ENCODE measurements at places on chromosomes 5 and 9. TPM values are rescaled to one million over a fixed set of nuclear protein-coding genes. Genes with fewer than 3 reads are reported as not detected.

The SET gene
- 503 TPM for total RNA-seq

The EPB41L4B gene
- total RNA-seq = 1.5 TPM

DNA sequence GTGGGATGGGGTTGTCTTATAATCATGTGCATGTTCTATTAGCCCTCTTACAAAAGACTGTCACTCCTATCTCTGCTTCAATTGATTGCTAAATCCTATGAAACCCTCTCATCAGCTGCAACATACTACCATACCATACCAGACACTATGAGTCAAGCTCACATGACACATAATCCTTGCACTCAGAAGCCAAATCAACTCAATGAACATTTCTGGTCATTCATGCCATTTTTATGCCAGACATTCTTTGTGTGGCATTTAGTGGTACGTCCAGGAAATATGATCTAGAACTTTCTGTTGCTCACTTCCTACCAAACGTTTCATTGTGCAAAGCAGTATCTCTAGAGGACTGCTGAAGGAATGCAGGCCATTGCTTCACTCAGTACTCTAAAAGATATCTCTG is 159.2 kb upstream of the GNA14 start:
- H3K27me3 ChIP-seq = no peaks in the 10 kb centered on the region
- H3K27ac ChIP-seq = no peak overlapping the region
- H3K4me3 ChIP-seq = no peak overlapping the region
- H3K4me1 ChIP-seq = peaks cover 4% of the 10 kb centered on the region

GRCh38 chr9:94128580-94128979 is 44.3 kb downstream of the PTPDC1 start:
- no peaks in the 10 kb centered on the region for H3K27me3 ChIP-seq
- no peak for DNase-seq
- H3K4me3 ChIP-seq = no peak overlapping the region

GRCh38 chr5:169545762-169546161 is 37.8 kb upstream of the SPDL1 start:
- no peaks in the 10 kb centered on the region for H3K36me3 ChIP-seq
- peak; percentile 75 for DNase-seq
- H3K27me3 ChIP-seq = no peaks in the 10 kb centered on the region
- H3K27ac ChIP-seq = no peak overlapping the region
- H3K4me1 ChIP-seq = peaks cover 2% of the 10 kb centered on the region

The CCL21 gene
- not detected for total RNA-seq

DNA sequence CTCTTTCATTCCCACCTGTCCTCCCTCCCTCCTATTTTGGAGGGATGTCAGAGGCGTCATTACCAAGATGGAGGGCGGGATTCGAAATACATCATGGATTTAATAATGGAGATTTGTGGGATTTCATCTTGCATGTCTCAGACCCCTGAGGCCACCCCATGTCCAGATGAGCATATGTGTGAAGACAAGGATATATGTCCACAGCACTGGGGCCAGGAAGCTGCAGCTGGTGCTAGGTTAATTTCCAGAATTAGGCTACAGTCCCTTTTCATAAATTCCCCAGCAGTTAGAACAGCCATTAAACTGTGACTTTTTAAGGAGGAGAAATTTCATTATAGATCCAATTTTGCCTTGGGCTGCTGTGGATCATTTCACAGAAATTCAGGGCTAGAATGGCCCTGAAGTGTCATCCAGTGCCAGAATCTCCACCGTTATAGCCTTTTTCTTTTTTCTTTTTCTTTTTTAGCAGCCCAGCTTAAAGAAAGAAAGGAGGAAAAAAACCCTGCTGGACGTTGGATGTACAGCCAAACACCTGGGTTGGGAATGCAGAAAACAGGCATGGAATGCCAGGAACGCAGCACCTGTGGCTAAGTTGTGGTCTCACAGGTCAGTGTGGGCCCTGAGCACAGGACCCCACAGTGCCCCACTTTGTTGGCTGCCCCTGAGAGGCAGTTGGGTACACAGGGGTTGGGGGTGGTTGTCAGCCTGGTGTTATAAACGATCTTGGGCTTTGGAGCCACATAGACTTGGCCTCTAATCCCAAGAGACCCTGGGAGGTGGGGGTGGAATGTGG is 50.2 kb upstream of the CXCL14 start:
- H3K4me1 ChIP-seq = no peaks in the 10 kb centered on the region
- H3K4me3 ChIP-seq = no peak overlapping the region
- no peak overlapping the region for H3K27ac ChIP-seq
- H3K27me3 ChIP-seq = no peaks in the 10 kb centered on the region
- no peaks in the 10 kb centered on the region for H3K36me3 ChIP-seq

DNA sequence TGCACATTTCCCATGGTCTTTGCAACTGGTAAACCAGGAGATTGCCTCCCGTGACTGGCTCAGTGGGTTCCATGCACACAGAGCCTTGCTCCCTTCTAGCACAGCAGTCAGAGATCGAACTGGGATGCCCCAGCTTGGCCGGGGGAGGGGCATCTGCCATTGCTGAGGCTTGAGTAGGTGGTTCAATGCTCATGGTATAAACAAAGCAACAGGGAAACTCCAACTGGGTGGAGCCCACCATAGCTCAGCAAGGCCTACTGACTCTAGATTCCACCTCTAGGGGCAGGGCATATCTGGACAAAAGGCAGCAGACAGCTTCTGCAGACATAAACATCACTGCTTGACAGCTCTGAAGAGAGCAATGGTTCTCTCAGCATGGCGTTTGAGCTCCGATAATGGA is 67.0 kb upstream of the PPP1R2B start:
- no peak overlapping the region for H3K4me3 ChIP-seq
- no peak for DNase-seq
- no peak overlapping the region for H3K27ac ChIP-seq
- no peaks in the 10 kb centered on the region for H3K27me3 ChIP-seq

DNA sequence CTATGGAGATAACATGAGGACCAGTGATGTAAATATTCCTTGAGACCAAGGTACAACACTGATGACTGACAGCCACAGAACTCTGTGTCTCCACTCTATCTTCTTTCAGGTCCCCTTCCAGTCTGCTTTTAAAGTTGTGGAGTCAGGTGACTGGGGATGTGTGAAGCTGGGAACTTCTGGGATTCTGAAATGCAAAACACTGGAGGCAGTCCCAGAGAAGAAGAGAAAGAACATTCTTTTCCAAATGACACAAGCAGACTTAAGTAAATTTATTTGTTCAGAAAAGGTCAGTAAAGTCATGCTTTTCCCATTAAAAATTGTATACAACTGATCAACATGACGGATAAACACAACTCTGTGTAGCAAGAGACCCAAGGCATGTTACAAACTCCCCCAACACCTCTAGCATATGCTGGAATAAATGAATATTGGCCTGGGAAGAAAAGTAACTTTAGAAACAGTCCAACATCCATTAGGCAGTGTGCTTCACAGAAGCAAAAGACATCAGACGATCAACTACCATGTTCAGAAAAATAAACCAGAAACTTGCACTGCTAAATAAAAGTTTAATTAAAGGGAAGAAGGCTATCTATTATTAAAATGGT is 92.4 kb upstream of the IFNK start:
- H3K27ac ChIP-seq = no peak overlapping the region
- DNase-seq = no peak
- H3K4me3 ChIP-seq = no peak overlapping the region
- no peaks in the 10 kb centered on the region for H3K4me1 ChIP-seq

DNA sequence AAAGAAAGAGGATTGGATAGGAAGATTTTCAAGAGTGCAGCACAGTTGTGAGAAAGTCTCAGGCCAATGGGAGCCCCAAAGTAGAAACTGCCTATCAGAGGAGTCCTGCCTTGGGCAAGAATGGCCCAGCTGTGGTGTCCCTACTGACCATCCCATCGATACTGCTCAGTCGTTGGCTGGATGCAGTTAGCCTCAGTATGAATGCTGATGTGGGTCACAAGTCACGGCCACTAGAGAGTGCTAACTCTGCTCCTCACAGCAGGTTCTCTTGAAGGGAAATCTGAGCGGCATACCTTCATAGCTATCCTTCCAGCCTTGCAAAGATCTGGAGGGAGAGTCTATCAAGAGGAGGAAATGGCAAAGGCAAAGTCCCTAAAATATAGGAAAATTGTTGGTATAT is 11.6 kb upstream of the CETN3 start:
- DNase-seq = peak; percentile 12
- H3K27ac ChIP-seq = no peak overlapping the region
- H3K4me3 ChIP-seq = no peak overlapping the region

The PLPPR1 gene
- not detected for total RNA-seq

GRCh38 chr5:1505506-1506241 is 18.1 kb downstream of the LPCAT1 start:
- H3K27me3 ChIP-seq = no peaks in the 10 kb centered on the region
- no peak overlapping the region for H3K27ac ChIP-seq
- H3K36me3 ChIP-seq = peaks cover 9% of the 10 kb centered on the region
- H3K4me3 ChIP-seq = no peak overlapping the region

The SLC45A2 gene
- total RNA-seq = under 0.01 TPM

DNA sequence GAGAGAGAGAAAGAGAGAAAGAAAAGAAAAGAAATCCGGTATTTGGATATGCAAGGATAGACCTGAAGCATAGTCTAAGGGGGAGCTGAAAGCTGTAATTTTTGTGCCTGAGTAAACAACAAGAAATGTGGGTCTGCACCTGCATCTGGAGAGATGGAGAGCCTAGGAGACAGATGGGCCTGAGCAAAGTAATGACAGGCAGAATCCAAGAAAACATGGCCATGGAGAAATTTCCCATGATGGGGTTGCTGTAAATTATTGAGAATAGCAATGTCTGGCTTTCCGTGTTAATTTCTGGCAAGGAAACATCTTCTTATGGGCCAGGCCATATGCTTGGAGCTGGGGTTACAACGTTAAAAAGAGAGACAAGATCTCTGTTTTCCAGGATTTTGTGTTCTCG is 40.2 kb downstream of the YIPF5 start:
- H3K27me3 ChIP-seq = no peaks in the 10 kb centered on the region
- H3K36me3 ChIP-seq = no peaks in the 10 kb centered on the region
- no peak for DNase-seq
- H3K4me1 ChIP-seq = peaks cover 2% of the 10 kb centered on the region
- H3K4me3 ChIP-seq = no peak overlapping the region
- H3K27ac ChIP-seq = no peak overlapping the region
